ENCODE measurements at places on chromosomes 7 and 10. TPM values are rescaled to one million over a fixed set of nuclear protein-coding genes. Genes with fewer than 3 reads are reported as not detected.

OR2A12 gene
- total RNA-seq = not detected

TFR2 gene
- total RNA-seq = 0.62 TPM

SEC61G gene
- 120 TPM for total RNA-seq

FGF8 gene
- total RNA-seq = 2.4 TPM

TDRD1 gene
- total RNA-seq = not detected

NME8 gene
- 0.67 TPM for total RNA-seq

C10orf62 gene
- total RNA-seq = 0.96 TPM

MSMB gene
- total RNA-seq = not detected

FGFR2 gene
- total RNA-seq = 149 TPM

TRPV5 gene
- 0.13 TPM for total RNA-seq

SUPV3L1 gene
- total RNA-seq = 36.6 TPM

PTPRZ1 gene
- total RNA-seq = 0.74 TPM

GHRHR gene
- not detected for total RNA-seq

CFAP70 gene
- 5.6 TPM for total RNA-seq

TACC2 gene
- total RNA-seq = 58.1 TPM

HIF1AN gene
- total RNA-seq = 67.3 TPM

LFNG gene
- total RNA-seq = 10.6 TPM

ABCA13 gene
- 0.07 TPM for total RNA-seq

SLC13A1 gene
- total RNA-seq = not detected

STEAP1B gene
- 1.2 TPM for total RNA-seq

NPFFR1 gene
- total RNA-seq = not detected

TAS2R5 gene
- total RNA-seq = 6.4 TPM

FAM185A gene
- 19.4 TPM for total RNA-seq

LBX1 gene
- total RNA-seq = not detected

SLC26A4 gene
- total RNA-seq = 0.43 TPM

LRRC27 gene
- total RNA-seq = 22.1 TPM

POLR2J2 gene
- total RNA-seq = 8.6 TPM

PLAU gene
- total RNA-seq = 0.93 TPM

DOCK4 gene
- total RNA-seq = 28.8 TPM

NFE2L3 gene
- total RNA-seq = 25.5 TPM

Measured in progenitor cell of endocrine pancreas (in vitro differentiated cells).